Diencephalon (tissue), 1 donor: ENCODE measurements at places on chromosomes 6 and 20. TPM values are rescaled to one million over a fixed set of nuclear protein-coding genes. Genes with fewer than 3 reads are reported as not detected.

Gene NR2E1
- 11.1 TPM for total RNA-seq

Gene CST9L
- not detected for total RNA-seq

Gene NKX2-2
- 3.5 TPM for total RNA-seq

Gene PGC
- total RNA-seq: not detected

Gene SPATS1
- total RNA-seq: 1.2 TPM

Gene MLN
- not detected for total RNA-seq

Gene SLC32A1
- 34.4 TPM for total RNA-seq

Gene MRAP2
- total RNA-seq: 30.4 TPM

Gene CAGE1
- total RNA-seq: not detected

Gene BCAS1
- total RNA-seq: 11.8 TPM

Gene TNFRSF6B
- total RNA-seq: 1.6 TPM

Gene LY6G6D
- not detected for total RNA-seq

Gene SLC29A1
- total RNA-seq: 15.9 TPM
